ENCODE measurements at places on chromosomes 7 and 10.

- no peak for DNase-seq
Measured at GRCh38 chr7:111750228-111750627, 187.9 kb upstream of the IMMP2L start.

DNA sequence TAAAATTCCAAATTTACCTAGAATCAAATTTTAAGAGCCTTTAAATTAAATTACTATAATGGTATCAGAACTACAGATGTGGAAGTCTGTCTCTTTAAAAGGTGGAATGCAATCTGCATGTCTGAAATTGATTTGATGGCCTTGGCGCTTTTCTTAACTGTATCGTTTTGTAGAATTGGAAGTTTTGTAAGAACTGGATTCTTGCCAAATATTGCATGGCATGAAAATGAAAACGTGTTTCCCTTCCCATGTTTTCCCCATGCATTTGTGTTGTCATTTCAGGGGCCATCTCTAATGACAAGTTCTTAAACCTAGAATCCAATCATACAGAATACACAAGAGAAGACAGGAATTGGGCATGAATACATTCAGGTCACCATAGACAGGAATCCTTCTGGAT lies 162.5 kb downstream of the KIAA1217 start:
- DNase-seq = no peak

DNA sequence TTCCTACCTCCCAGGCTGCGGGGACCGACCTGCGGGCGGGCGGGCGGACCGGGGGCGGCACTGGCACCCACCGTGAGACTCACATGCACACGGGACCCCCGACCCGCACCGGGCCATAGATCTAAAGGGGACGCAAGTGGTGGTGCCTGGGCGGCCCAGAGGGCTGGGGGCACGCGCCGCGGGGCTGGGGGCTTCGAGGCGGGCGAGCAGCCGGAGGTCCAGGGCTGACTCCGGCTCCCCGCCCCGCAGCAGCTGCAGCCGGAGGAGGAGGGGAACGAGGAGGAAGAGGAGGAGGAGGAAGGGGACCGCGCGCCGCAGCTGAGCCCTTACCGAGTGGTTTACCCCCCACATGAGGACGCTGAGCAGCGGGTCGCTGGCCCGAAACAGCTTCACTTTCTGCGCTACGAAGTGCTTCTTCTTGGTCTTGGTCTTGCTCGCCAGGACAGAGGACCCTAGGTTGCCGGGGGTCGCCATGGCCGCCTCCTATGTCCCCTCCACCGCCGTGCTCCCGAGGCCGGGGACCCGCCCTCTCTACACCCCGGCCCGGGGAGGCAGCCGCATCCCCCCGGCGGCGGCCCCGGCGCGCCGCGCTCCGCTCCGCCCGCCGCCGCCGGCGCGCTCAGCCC lies 412 bp downstream of the PIP4K2A start:
- no peak for DNase-seq

GRCh38 chr7:152086513-152086912 lies 61.0 kb downstream of the GALNT11 start:
- DNase-seq = no peak

- DNase-seq = no peak
Measured at GRCh38 chr7:2530071-2530987, 10.8 kb downstream of the LFNG start.

DNA sequence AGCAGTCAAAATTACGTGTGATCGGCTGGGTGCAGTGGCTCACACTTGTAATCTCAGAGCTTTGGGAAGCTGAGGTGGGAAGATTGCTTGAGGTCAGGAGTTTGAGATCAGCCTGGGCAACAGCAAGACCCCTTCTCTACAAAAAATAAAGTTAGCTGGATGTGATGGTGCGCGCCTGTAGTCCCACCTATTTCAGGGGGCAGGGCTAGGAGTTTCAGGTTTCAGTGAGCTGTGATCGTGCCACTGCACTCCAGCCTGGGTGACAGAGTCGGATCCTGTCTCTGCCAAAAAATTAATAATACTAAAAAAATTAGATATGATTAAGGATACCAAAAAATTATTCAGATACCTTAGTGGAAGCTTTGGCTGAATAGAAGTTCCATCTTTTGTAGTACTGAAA lies 136.4 kb downstream of the SDK1 start:
- DNase-seq = no peak

- DNase-seq = no peak
Measured at GRCh38 chr7:86558680-86559501, 84.8 kb upstream of the GRM3 start.

- DNase-seq = no peak
Measured at GRCh38 chr7:33420311-33420940, 291.1 kb downstream of the BBS9 start.

GRCh38 chr7:265192-265997 lies 24.6 kb upstream of the FOXL3 start:
- DNase-seq = no peak

DNA sequence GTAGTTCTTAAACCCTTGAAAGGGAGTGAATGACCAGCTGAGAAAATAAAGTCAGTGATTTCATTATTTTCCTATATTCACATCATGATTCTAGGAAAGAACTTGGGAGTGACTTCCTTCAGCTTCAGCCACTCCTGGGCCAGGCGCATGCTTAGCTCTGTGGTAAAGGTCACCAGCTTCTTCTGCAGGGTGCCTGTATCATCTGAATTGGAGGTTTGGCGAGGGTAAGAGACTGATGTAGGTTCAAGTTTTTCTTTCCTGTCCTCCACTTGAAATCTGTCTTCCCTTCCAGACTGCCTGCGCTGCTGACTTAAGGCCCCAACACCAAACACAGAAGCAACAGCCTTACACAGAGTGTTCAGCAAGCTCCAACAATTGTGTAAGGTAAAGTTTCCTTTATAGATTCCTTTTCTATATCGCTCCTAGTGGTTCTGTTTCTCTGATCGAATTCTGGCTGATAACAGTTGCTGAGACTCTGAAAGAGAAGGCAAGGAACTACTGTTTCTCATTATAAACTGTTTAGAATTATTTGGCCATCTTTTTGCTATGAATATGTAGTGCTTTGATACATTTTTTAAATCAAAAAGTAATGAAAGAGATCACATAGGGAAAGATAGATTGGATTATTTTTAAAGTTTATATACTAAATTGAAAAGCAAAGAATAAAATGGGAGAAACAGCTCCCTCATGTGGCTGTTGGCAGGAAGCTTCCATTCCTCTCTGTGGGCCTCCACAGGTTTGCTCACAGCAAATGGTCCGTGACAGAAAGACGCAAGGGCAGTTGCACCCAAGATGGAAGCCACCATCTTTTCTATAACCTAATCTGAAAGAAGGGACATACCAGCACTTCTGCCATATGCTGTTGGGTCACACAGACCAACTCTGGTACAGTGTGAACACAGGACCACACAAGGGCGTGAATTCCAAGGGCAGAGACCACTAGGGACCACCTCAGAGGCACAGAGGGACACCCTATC lies 14.0 kb downstream of the GATAD1 start:
- peak; percentile 87 for DNase-seq

DNA sequence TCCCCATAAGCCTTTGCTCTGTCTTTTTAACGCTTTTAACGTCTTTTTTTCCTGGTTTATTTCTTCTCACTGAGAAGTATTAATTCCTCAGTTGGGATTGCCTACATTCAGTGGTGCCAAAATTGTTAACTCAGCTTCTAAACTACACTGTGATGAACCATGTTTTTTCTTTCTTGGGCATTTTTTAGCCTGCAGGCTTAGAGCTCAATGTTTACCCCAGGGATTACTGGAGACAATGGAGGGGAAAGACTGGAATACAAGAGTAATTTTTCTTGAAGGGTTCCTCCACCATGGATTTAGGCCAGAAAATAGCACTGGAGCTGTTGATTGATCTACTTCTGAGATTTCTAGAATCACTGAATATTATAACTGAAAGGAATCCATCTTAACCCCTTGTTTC lies 19.8 kb downstream of the STAMBPL1 start:
- DNase-seq = no peak

- DNase-seq = no peak
Measured at GRCh38 chr10:128551475-128551874, 425.3 kb upstream of the MKI67 start.

DNA sequence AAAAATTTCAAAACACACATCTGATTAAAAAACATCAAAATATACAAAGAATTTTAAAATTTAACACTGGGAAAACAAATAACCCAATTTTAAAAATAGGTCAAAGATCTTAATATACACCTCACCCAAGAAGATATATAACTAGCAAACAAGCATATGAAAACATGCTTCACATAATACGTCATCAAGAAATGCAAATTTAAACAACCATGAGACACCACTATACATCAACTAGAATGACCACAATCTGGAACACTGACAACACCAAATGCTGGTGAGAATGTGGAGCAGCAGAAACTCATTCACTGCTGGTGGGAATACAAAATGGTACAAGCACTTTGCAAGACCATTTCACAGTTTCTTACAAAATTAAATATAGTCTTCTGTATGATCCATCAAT lies 498.4 kb downstream of the IPMK start:
- DNase-seq = no peak

DNA sequence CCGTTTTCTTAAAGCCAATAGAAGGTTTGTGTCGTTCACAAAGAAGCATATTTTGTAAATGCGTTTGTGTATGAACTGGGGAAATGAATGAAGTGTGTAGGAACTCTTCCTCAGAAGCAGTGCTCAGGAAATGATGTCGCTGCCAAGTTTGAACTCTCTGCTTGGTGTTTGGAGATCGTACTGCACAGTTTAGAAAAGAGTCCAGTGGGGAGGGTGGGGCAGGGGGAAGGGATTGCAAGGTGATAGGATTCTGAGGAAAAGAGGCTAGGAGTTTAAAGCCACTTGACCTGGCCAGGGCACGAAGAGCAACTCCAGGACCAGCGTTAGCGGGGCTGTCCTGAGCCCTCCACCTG lies 122.2 kb downstream of the CUBN start:
- DNase-seq = no peak

- no peak for DNase-seq
Measured at GRCh38 chr10:57791546-57791945, 476.1 kb downstream of the IPMK start.

- DNase-seq = no peak
Measured at GRCh38 chr7:70455925-70456324, 676.0 kb upstream of the GALNT17 start.

DNA sequence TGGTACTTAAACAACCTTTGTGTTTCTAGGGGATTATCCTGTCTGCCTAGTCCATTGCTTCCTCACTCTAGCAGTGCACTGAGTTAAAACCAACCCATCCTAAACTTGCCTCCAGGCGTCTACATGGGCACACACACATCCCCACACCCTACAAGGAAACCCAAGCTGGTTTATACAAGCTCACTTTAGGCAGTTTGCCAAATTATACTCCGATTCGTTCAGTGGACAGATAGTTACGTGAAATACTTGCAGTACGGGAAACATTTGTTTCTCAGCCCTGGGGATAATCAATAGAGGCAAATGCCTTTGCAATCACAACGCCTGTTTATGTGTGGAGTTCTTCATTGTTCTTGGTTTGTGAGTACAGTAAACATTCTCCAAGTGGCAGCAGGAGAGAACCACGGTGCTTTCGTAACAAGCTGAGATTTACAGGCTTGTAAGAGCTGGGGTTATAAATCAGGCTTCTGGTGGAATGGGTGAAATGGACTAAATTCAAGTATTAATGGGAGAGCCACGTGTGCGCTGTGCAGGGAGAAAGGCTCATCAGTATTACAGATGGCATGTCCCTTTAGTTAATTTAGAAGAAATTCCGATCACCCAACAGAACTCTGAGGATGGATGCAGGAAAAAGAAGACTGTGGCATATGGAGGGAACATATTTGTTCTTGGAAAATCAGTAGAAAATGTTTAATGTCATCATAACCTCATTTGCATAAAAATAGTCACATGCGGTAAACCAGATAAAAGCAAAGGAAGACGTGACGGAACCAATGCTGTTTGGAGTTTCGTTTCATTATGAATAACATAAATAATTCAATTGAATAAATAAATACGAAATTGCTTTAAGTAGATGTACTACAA lies 217.1 kb downstream of the GALNT17 start:
- DNase-seq = no peak

- DNase-seq = peak; percentile 6
Measured at GRCh38 chr10:95346715-95347401, 56.1 kb upstream of the PDLIM1 start.

GRCh38 chr7:94907026-94907810 lies at the start of gene PPP1R9A:
Gene PPP1R9A, plus strand, starts transcription at chr7:94907594. Its CDS starts 2,520 bp downstream, at chr7:94910114.
- DNase-seq = peak; percentile 42

DNA sequence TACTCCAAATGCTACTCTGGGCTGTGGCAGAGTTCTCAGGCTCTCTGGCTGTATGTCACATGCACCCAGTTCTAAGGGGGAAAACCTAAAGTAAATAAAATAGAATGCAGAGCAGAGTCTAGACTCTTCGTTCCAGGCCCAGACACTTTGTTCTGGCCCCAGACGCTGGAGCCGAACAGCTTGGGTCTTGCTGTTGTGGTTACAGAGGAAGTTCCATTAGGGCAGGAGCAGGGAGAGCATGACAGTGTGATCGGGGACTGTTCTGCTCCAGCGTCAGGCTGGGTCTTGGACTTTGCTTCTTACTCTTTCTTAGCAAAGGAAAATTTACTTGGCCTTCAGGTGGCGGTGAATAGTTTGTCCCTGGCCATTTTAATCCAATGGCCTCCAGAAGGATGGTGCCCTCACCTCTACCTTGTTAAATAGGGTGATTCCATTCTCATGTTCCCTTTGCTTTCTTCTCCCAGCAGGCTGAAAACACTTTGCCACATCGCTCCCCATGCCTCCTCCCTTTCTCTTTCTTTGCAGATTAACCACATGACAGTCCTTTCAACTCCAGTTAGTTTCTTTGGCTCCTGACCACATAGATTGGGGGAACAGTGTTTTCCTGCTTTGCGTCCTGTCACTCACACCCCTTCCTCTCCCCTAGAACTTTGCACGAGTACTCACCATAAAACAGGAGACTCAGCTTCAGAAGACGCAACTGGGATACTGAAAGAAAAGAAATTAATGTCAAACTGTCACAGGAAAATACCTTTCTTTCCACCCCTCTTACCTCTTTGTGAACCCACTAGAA lies 730.8 kb downstream of the SUGCT start:
- no peak for DNase-seq

DNA sequence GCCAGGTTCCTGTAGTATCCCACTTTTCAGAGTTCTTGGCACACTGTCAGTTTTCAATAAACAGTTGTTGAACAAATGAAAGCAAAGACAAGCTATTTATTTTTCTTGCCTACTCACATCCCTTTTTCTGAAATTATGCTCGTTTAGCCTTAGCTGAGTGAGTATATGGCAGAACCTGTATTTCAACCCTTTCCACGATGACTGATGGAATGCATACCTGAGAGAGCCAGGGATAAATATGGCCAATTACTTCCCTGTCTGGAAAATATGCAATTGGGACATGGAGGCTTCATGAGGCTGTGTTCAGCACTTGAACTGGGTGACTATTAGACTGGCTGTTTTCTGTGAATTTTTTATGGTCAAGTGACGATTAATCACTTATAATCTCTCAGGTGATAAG lies 144.5 kb upstream of the POT1 start:
- no peak for DNase-seq

DNA sequence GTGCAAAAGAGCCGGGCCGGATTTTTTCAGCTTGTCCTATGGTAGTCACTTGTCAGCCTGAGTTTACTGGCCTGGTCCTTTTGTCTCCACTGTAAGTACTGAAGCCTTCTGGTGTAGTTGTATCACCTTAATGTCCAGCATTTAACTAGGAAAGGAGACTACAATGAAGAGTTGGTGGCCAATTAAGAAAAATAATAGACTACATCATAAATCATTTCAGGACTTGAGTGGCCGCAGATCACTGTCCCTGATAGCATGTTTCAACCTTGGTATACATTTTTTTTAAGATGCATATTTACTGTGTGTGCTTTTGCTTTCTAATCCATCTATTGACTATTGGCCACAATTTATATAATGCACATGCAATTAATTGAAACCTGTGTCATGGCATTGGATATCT lies 6.1 kb downstream of the FZD1 start:
- no peak for DNase-seq

GRCh38 chr7:74405191-74405898 lies 48.4 kb upstream of the GTF2IRD1 start:
- peak; percentile 42 for DNase-seq

GRCh38 chr10:111384556-111384955 lies 307.7 kb downstream of the ADRA2A start:
- no peak for DNase-seq

Data from SK-MEL-5 (cell line).